ENCODE measurements at places on chromosomes 12 and 14. TPM values are rescaled to one million over a fixed set of nuclear protein-coding genes. Genes with fewer than 3 reads are reported as not detected.
A peak's percentile ranks its signal among the peaks of the same experiment; 100 is the strongest.

- no peak overlapping the region for H3K27ac ChIP-seq
- H3K27me3 ChIP-seq, result no peaks in the 10 kb centered on the region
- H3K4me1 ChIP-seq, result no peaks in the 10 kb centered on the region
- H3K36me3 ChIP-seq, result no peaks in the 10 kb centered on the region
- no peak for DNase-seq
These were observed 258.4 kb downstream of the CACNA1C start for GRCh38 chr12:2311020-2311778.

DNA sequence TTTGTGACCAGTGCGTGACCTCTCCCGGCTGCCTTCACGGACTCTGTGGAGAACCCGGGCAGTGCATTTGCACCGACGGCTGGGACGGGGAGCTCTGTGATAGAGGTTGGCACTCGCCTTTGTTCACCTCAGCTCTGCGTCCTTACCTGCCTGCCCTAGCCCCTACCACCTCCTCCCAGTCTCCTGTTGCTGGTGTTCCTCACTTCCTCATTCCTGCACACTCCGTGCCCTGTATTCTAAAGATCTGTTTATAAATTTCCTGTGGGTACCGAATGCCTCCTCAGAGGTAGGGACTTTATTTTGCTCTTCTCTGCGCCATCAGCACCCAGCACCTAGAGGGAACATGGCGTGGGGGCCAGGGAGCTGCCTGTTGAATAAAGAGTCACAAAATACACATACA is 2.3 kb downstream of the DLK1 start:
- H3K4me1 ChIP-seq, result no peaks in the 10 kb centered on the region
- no peak for DNase-seq
- H3K36me3 ChIP-seq, result no peaks in the 10 kb centered on the region
- H3K27me3 ChIP-seq, result peaks cover 80% of the 10 kb centered on the region
- H3K27ac ChIP-seq, result no peak overlapping the region

DNA sequence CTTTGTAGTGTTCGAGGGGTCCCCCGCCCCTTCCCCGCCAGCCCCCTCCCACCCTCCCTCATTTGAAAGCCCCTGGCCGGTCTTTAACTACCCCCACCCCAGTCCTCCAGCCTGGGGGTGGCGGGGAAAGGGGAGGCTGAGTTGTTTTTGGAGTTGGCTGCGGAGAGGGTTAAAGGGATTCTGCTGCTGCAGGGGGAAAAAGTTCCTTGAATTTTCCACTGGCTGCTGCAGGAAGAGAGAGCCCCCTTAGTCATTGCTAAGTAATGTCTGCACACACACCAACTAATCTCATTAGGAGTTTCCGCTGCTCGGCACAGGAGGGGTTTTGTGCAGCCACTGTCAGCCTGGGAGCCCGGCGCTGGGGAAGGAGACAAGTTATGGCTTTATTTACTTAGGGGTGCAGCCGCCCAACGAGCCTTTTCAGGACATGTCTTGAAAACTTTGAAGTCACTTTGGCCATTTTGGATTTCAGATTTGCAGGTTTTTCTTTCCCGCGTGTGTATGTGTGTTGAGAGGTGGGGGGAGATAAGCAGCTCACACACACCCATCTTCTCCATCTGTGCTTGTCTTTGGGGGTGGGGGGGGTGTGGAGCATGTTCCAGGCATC is 1.8 kb downstream of the ELK3 start:
- H3K27ac ChIP-seq, result peak overlapping the region; percentile 75
- H3K4me3 ChIP-seq, result peak overlapping the region; percentile 95
- peak; percentile 45 for DNase-seq
- H3K36me3 ChIP-seq, result peaks cover 4% of the 10 kb centered on the region
- no peaks in the 10 kb centered on the region for H3K27me3 ChIP-seq

GRCh38 chr12:69508091-69508490 is 37.9 kb downstream of the FRS2 start:
- H3K36me3 ChIP-seq, result peaks cover 11% of the 10 kb centered on the region
- no peak overlapping the region for H3K4me3 ChIP-seq
- no peak for DNase-seq
- H3K27ac ChIP-seq, result no peak overlapping the region
- H3K4me1 ChIP-seq, result peaks cover 51% of the 10 kb centered on the region

DNA sequence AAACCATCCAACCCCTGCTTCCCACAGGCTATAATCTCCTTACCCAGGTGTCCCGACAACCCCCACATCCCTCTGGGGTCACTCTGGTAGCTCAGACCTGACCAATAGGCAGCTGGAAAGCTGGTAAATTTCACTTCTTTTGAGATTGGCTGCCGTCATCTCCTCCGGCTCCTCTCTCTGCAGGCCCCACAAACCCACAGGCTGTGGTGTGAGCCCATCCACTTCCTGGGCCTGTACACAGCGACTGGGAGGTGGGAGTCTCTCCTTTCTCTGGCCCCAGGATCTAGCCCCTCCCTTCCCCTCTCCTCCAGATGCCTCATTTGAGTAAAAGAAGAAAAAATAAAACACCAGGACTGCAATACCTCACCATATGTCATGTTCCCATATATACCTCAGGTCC is 709 bp downstream of the INHBC start:
- H3K4me3 ChIP-seq, result no peak overlapping the region
- DNase-seq, result no peak
- H3K36me3 ChIP-seq, result peaks cover 6% of the 10 kb centered on the region
- H3K27ac ChIP-seq, result no peak overlapping the region
- H3K4me1 ChIP-seq, result no peaks in the 10 kb centered on the region
- no peaks in the 10 kb centered on the region for H3K27me3 ChIP-seq

- peaks cover 36% of the 10 kb centered on the region for H3K36me3 ChIP-seq
- no peaks in the 10 kb centered on the region for H3K27me3 ChIP-seq
- H3K27ac ChIP-seq, result no peak overlapping the region
- H3K4me3 ChIP-seq, result no peak overlapping the region
- no peak for DNase-seq
- H3K4me1 ChIP-seq, result peaks cover 7% of the 10 kb centered on the region
These were observed 10.7 kb downstream of the ARID4A start for GRCh38 chr14:58309086-58309485.

DNA sequence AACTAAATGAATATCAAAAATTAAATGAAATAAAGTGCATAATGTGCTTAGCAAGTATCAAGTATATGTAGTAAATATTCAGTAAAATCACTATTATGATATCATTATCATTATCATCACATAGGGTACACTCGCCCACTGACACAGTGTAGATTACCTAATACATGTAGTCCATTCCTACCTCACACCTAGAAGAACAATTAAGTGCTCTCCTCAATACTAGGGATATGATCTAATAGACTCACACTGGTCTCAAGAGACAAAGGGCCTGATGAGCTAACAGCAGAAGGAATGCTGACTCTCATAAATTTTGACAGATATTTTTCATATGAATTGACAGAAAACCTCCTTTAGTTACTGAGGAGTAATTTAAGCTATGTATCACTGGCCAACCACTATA is 29.1 kb downstream of the FSCB start:
- no peak overlapping the region for H3K27ac ChIP-seq
- H3K36me3 ChIP-seq, result no peaks in the 10 kb centered on the region
- no peaks in the 10 kb centered on the region for H3K27me3 ChIP-seq
- no peaks in the 10 kb centered on the region for H3K4me1 ChIP-seq

Gene OTOGL
- total RNA-seq, result not detected

Gene PITPNM2
- 10.5 TPM for total RNA-seq

Gene POTEM
- total RNA-seq, result not detected

Gene MYF6
- total RNA-seq, result not detected
